ENCODE measurements at places on chromosomes 6 and 20. TPM values are rescaled to one million over a fixed set of nuclear protein-coding genes. Genes with fewer than 3 reads are reported as not detected.

Gene PRDM1
- polyA plus RNA-seq = 79.8 TPM

GRCh38 chr6:155201461-155202226 lies 62.2 kb upstream of the CLDN20 start:
- no peak for DNase-seq

- no peak for DNase-seq
Measured at GRCh38 chr6:13378669-13379590, 50.6 kb upstream of the TBC1D7 start.

DNA sequence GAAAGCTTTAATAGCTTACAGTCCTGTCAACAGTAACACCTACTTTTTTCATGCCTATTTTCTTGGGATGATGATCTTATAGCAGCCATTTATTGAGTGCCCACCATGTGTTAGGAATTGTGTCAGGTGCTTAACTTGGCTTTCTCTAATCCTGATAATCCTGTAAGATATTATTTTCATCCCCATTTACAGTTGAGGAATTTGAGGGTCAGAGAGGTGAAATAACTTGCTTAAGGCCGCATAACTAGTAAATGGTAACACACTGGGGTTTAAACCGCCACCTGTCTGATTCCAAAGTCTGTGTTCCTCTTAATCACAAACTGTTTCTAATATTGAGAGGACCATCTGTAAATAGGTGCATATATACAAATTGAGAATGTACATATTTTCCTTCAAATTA lies 55.5 kb downstream of the NCOA3 start:
- DNase-seq = no peak

Gene ASIP
- not detected for polyA plus RNA-seq

DNA sequence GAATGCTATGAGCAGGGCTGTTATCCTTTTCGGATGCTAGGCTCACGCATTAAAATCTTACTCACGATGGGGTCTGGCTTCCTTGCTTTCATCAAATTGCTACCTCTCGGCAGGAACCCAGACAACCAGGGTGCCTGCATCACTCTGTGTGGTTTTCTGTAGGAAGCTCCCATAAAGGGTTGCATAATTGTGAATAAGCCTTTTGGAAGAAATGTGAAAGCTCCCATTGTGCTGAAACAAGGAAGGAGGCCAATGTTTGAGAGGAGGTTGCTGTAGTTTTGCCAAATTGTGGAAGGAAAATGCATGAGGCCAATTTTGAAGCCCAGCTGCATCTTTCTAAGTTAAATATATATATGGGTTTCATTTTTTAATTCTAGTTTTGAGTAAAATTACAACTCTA lies 615.5 kb downstream of the C6orf118 start:
- no peak for DNase-seq

GRCh38 chr6:1113916-1114540 lies 197.9 kb upstream of the FOXQ1 start:
- DNase-seq = no peak

- DNase-seq = no peak
Measured at GRCh38 chr6:165574220-165575157, 88.6 kb downstream of the PDE10A start.

Gene LAMP5
- not detected for polyA plus RNA-seq

DNA sequence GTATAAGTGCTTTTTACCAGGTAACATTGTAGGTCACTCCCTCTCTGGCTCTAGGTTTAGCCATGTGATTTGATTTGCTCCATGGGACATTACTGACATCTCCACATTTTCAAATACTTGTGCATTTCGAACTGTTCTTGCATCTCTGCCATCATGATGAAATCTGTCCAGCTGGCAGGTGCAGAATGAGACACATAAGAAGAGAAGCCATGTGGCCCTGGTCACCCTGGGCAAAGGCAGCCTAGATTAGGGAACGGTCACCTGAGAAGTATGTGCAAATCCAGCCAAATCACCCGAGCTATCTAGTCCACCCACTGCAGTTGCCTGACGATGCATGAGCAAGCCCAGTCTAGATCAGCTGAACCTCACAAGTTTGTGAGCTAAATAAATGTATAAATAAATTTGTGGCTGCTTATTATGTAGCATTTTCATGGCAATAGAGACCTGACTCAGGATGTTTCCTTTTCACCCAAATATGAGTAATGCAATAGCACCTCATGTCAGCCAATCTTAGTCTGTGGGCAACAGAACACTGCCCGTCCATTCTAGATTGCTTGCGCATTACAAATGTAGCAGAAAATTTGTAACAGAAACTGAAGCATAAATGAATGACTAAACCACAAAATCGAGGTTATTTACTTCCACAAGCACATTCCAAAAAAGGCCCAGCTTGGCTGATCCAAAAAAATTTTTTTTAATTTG lies 115.2 kb downstream of the PAK5 start:
- no peak for DNase-seq

GRCh38 chr6:130943738-130944137 lies 116.5 kb downstream of the SMLR1 start:
- no peak for DNase-seq

GRCh38 chr6:9178071-9178470 lies 742.7 kb upstream of the SLC35B3 start:
- DNase-seq = no peak

DNA sequence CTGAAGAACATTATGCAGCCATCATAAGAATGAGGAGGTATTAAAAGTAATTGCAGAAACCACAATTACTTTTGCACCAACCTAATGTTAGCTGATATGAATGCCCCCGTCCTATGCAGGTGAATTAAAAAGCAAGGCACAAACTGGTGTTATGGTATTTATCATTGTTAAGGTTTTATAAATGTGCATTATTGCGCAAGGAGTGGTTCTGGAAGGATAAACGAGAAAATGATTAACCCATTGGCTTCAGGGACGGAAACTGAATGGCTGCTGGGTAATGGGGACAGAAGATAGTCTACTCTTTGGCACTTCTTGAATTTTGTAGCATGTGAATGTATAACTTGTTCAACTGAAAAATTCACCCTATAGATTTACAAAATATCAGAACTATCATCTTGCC lies 148.6 kb upstream of the SALL4 start:
- no peak for DNase-seq

GRCh38 chr6:35214869-35215664 lies 1.3 kb downstream of the SCUBE3 start:
- DNase-seq = no peak

Gene HFE
- polyA plus RNA-seq = 4.8 TPM

GRCh38 chr6:28330041-28330440 lies 5.9 kb downstream of the ZSCAN31 start:
- no peak for DNase-seq

GRCh38 chr20:53498341-53498740 lies 95.3 kb downstream of the ZNF217 start:
- DNase-seq = no peak

DNA sequence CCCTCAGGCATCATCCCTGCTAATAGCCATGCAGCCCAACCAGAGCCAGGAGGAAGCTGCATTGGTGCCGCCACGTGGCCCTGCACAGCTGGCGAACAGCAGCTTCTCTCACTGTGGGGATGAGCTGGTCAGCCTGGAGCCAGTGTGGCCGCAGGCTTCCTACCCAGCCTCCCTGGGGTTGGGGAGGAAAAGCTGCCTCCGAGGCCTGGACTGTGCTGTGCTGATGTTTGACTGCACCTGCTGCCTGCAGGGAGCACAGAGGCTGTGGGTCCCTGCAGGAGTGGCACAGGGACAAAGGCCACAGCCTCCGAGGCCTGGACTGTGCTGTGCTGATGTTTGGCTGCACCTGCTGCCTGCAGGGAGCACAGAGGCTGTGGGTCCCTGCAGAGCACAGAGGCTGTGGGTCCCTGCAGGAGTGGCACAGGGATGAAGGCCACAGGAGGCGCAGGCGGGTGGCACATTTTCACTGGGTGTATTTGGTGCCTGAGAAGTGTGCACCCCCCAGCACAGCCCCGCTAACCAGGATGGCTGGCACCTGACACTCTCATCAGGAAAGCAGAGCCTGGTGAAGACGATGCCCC lies 83.9 kb downstream of the DLL1 start:
- no peak for DNase-seq

DNA sequence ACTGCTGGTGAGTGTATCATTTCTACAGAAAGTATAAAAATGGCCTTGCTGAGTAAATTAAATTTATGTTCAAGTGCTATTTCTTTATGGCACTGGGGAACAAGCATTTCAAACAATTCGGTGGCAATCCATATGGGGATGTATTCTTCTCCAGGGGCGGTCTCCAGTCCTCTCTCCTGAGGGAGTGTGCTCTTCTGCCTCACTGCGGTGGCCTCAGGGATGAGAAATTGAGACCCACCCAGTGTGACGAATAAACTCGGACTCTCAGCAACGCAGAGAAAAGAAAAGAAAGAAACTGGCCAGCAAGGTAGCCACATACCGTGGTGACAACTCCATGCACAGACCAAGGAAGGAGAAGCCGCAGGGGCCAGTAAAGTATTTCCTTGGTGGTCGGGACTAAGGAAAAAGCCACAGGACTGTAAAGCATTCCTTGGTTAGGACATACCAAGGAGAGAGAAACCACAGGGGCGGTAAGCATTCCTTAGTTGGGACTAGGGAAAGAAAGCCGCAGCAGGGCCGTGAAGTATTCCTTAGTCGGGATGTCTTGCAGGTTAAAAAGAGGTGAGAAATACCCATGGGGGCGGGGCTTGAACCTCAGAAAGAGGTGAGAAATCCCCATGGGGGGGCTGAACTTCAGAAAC lies 13.6 kb upstream of the GOPC start:
- DNase-seq = no peak

Gene TEAD3
- 0.25 TPM for polyA plus RNA-seq

GRCh38 chr6:13012977-13013680 lies 296.6 kb downstream of the PHACTR1 start:
- DNase-seq = no peak

DNA sequence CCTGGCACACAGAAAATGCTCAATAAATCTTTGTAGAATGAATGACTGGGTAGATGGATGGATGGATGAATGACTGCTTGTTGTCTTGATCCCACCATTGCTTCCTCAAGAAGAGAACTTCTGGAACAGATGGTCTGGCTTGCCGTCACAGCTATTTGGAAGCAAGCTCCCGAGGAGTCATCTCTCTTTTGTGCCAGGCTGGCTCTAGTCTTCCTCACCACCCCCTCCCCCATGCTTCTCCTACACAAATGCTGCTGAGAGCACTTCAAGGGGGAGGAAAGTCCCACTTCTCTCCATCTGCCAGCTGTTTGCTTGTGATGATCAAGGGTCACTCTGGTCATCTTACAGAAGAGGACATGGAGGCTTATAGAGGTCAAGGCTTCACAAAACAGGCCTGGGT lies 11.6 kb upstream of the KCNG1 start:
- no peak for DNase-seq

DNA sequence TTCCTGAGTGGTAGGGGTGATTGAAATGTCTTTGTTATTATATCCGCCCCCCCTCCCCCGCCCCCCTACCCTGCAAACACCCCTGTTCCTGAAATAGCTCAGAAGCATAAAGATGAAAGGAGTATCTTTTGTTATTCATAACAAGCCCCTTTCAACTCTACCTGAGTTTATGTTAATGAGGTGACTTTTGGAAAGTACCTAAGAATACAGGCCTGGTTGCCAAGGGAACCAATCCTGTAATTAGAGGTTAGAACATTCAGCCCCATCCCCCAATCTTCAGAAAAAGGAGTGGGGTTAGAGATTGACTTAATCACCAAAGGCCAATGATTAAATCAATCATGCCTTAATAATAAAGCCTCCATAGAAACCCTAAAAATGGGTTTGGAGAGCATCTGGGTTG lies 979.2 kb upstream of the GJE1 start:
- DNase-seq = no peak

DNA sequence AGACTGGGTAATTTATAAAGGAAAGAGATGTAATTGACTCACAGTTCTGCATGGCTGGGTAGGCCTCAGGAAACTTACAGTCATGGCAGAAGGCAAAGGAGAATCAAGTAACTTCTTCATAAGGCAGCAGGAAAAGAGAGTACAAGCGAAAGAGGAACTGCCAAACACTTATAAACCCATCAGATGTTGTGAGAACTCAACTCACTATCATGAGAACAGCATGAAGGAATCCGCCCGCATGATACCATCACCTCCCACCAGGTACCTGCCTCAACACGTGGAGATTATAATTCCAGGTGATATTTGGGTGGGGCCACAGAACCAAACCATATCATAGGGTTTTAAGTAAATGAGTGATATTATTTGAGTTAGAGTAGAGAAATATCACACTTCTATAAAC lies 189.3 kb downstream of the TSHZ2 start:
- no peak for DNase-seq

DNA sequence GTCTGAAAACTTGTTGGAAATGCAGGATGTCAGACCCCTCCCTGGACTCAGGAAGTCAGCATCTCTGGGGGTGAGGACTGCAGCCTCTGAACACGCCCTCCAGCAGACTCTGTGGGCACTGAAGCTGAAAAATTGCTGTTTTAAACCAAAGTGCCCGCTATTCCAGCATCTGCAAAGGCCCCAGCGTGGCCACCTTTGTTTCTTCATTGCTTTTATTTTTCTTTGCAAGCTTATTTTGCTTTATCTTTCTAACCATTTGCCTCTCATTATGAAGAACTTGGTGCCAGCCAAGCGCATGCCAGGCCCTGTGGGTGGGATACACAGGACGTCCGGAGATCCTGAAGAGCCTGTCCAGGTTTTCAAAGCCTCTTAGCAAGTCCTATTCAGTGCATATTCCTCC lies 203.9 kb upstream of the CST7 start:
- DNase-seq = no peak

DNA sequence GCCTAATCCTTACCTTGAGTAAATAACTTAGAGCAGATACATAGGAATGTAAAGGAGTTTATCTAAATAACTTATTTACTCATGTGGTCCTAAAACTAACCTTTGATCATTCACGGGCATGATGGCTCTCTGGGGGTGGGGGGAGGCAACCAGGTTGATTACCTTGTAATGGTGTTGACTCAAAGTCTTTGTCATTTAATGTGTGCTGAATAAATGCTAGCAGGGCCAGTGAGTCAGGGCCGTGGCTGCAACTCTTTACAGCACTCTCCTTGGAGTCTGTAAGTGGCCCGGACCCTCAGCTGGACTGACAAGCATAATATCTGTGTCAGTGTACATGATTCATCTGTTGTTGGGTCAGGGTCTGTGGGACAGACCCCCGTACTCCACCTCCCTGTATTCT lies 203.0 kb downstream of the EPM2A start:
- DNase-seq = no peak

Gene CUTA
- 451 TPM for polyA plus RNA-seq

GRCh38 chr6:163281634-163282033 lies 132.9 kb upstream of the QKI start:
- no peak for DNase-seq

Gene CDSN
- not detected for polyA plus RNA-seq

DNA sequence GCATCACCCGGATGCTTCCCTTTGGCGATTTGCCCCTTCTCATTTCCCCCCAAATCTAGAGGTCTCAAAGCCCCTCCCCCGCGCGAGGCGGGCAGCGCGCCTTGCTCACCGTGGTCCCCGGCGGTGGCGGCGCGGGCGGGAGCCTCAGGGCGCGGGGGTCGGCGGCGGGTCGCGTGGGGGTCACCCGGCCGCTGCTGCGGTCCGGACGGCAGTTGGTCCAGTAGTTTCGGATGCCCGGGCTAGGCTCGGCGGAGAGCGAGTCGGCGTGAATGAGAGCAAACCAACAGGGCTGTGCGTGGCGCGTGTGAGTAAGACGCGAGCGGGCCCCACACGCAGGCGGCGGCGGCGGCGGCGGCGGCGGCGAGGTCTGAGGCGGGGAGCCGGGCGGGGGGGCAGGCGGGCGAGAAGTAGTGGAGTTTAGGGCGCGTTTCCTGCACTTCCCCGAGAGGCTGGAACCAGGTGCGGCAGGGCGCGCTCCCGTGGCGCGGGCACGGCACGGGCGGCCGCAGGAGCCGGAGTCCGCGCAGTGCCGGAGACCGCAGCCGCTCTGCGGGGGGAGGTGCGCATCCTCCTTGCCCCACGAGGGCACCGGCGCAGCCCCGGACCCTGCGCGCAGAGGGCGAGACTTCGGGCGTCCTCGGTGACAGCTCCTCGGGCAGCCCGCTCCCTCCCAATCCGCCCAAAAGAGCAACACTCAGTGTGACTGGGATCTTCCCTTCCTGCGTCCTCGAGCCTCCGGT lies 567 bp downstream of the HS3ST5 start:
- no peak for DNase-seq
